ENCODE measurements at places on chromosomes 5 and 9.

- no peak for DNase-seq
Observed at GRCh38 chr5:95102080-95102479, 182.8 kb downstream of the MCTP1 start.

DNA sequence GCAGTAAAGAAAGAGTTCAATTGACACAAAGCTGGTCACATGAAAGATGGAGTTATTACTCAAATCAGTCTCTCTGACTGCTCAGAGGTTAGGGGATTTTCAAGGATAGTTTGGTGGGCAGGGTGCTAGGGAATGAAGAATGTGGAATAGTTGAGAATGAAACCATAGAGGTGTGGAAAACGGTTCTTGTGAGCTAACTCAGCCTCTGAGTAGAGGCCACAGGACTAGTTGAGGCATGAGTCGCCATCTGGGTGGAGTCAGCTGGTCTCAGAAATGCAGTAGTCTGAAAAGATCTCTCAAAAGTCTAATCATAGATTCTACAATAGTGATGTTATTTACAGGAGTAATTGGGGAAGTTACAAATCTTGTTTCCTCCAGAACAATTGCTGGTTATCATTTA lies 178.9 kb upstream of the SPEF2 start:
- no peak for DNase-seq

GRCh38 chr9:128169925-128170324 lies 9.9 kb downstream of the BBLN start:
- no peak for DNase-seq

DNA sequence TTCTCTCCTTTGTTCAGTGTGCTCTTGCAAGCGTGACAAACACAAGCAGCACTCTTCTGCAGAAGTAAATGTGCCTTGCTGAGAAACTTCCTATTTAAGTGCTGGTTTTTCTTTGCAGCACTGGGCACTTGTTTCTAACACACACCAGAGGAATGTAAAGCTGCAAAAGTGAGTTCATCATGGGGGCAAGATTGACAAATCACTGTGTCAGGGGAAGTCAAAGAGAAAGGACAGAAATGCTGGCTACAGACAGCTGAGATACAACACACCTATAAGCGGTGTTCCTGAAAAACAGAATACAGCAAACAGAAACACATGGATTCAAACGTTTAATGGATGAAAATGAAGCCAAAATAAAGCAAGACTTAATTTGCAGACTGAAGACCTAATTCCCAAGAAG lies 19.6 kb downstream of the ROR2 start:
- DNase-seq = no peak

GRCh38 chr9:116149844-116150243 lies 3.7 kb upstream of the PAPPA start:
- no peak for DNase-seq

DNA sequence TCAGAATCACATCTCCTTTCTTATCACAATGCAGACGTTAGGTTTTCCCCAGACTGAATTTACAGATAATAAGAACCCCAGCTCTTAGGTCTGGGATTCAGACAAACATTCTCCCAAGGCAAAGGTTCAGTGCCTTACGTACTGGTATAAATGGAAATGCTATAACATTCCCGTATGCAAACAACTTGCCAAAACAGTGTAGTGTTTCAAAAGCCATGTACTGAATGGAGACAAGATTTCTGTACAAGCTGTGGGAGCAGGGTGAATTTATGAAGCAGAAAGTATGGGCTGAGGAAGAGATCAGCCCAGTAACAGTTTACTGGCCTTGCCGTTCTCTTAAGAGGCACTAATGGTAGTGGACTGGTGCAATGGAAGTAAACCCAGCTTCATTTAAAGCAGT lies 225.5 kb upstream of the ZNF462 start:
- DNase-seq = peak; percentile 27

- DNase-seq = no peak
Observed at GRCh38 chr9:113143432-113144227, 7.2 kb upstream of the SLC31A2 start.

DNA sequence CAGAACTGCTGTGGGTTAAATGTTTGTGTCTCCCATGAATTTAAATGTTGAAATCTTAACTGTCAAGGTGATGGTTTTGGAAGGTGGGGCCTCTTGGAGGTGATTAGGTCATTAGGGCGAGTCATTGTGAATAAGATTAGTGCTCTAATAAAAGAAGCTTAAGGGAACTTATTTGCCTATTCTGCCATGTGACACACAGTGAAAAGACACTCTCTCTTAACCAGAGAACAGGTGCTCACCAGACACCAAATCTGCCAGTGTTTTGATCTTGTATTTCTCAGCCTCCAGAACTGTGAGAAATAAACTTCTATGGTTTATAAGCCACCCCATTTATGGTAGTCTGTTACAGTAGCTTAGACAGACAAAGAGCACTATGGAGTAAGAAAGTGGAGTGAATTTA lies 117.9 kb upstream of the SV2C start:
- no peak for DNase-seq

- no peak for DNase-seq
Observed at GRCh38 chr9:80448996-80449395, 877.2 kb downstream of the TLE4 start.

GRCh38 chr9:6759185-6759977 lies 1.6 kb downstream of the KDM4C start:
- peak; percentile 13 for DNase-seq

DNA sequence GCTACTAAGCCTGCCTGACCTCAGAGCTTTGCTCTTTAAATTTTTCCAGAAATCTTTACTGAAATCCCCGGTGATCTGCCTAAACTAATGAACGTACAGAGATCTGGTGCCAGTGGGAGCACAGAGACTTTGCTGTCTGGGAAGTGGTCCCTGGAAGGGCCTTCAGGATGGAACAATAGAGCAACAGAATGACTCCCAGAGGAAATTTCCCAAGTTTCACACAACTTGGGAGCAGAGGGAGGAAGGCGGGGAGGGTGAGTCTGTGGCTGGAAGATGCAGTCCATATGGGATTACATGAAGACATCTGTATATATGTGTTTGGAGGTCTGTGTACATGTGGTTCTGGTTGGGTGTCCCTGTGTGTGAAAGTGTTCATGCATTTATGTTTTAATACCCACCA lies 638.3 kb downstream of the CCDC171 start:
- DNase-seq = no peak

DNA sequence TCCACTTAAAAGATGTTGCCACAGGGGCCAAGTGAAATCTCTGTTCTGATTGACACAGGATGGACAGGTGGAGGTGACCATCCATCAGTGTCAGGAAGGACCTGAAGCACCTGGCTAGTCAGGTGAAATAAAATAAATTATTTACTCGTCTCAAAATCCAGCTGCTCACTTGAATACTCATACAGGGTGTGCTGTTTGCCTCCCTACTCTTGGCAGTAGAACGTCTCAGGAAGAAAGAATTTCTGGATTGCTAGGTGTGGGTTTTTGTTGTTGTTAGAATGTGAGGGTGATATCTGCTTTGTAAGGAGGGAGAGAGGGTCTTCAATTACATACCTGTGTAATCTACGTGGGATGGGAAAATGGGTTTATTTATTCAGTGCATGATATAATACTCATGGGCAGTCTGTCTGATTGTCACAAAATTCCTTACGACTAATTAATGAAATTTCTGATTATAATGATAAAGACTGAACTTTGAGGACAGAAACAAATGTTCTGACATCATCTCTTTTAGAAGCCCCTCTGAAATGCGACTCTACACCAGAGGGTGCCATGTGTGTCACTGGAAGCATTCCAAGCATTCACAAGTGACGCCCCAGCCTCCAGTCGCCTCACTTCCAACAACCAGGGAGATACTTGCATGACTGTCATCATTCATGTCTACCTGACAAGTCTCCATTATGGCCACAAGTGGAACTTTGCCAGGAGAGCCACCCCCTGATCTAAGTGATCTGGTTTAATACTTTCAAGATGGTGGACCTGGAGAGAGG lies 218.4 kb downstream of the GAPVD1 start:
- no peak for DNase-seq

- no peak for DNase-seq
Observed at GRCh38 chr5:139952574-139952973, 90.5 kb downstream of the NRG2 start.

DNA sequence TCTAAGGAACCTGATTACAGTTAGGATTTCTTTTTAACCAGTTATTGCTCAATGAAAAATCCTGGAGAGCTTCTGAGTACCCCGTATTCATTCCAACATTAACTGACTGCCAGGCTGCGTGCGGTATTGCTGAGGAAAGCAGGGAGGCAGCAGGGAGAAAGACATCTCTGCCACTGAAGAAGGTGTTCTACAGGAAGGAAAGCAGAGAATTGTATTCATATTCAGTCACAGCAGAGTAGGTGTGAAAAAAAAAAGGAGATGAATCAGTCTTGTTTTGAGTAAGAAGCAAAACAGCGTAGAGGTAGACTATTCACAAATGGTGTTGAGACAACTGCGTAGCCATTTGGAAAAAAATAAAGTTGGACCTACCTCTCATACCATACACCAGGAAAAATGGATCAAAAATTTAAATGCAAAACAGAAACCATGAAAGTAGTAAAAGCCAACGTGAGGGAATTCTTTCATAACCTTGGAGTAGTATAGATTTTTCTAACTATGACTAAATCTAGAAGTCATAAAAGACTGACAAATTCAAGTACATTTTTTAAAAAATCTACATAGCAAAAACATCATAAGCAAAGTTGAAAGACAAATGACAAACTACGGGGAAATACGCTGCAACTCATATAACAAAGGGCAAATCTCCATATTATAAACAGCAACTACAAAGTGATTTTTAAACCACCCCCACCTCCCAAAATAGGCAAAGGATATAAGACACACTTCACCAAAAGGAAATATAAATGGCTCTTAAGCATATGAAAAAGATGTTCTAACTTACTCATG lies 9.9 kb upstream of the NR4A3 start:
- DNase-seq = no peak

GRCh38 chr9:116623715-116624114 lies 63.4 kb upstream of the TRIM32 start:
- DNase-seq = no peak

DNA sequence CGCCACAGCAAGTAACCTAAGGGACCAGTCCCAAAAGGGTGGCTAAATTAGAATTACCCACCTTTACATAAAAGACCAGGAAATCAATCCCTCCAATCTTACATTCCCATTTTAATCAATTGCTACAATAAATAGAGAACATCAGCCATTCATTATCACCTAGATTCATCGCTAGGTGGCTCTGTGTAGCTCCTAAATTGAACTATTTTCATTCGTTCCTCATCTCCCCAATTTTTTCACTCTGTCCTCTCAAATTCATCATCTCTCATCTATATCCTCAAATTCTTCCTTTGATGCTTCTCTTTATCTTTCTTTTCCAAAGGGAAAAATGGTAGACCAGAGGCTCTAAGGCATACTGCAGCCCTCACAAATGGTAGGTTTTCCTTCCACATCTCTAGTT lies 108.2 kb upstream of the TNC start:
- DNase-seq = no peak

GRCh38 chr5:98975223-98975622 lies 46.4 kb upstream of the CHD1 start:
- no peak for DNase-seq

- DNase-seq = no peak
Observed at GRCh38 chr9:104319685-104320084, 184.4 kb upstream of the OR13F1 start.

- DNase-seq = no peak
Observed at GRCh38 chr5:96896276-96896675, 20.0 kb downstream of the ERAP2 start.

DNA sequence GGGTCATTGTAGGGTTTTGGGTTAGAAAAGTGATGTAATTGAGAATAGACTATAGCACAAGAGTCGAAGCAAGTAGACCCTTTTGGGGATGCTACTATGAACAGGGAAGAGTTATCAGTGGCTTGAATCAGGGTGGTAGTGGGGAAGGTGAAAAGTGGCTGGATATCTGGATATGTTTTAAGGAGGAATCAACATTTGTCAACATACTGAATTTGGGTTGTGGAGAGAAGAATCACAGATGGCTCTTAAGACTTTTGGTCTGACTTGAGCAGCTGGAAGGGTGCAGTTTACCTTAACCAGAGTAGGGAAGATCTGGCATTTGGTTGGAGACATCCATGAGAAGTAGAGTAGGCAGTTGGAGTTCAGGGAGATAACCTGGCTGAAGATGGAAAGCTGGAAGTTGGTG lies 38.5 kb upstream of the FCHO2 start:
- no peak for DNase-seq

DNA sequence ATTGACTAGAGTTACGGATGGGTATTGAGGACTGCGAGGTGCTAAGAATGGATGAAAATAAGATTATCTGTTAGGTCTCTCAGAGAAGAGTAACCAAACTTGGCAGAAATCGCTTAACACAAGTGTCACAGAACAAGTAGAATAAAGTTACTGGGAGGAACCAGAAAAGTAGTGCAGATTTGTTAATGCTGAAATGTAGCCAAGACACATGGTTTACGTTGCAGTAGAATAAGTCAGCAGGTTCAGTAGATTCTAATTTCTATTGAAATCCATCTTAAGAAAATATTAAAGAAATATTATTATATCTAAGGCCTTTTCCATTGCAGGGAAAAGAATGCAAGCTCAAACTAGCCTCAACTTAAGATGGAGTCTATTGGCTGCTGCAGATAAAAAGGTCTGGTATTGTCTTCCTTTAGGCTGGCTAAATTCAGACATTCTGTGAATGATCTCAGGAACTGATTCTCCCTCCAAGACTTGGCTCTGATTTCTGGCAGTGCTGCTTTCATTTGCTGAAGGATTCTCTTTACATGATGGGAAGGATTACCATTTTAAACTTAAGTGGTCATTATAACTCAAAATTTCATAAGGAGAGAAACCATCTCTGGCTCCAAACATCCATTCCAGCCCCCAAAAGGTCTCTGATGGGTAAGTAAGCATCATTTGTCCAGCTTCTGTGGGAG lies 314.9 kb downstream of the MARCHF11 start:
- no peak for DNase-seq

- DNase-seq = no peak
Observed at GRCh38 chr5:154461531-154461930, 15.7 kb downstream of the SAP30L start.

DNA sequence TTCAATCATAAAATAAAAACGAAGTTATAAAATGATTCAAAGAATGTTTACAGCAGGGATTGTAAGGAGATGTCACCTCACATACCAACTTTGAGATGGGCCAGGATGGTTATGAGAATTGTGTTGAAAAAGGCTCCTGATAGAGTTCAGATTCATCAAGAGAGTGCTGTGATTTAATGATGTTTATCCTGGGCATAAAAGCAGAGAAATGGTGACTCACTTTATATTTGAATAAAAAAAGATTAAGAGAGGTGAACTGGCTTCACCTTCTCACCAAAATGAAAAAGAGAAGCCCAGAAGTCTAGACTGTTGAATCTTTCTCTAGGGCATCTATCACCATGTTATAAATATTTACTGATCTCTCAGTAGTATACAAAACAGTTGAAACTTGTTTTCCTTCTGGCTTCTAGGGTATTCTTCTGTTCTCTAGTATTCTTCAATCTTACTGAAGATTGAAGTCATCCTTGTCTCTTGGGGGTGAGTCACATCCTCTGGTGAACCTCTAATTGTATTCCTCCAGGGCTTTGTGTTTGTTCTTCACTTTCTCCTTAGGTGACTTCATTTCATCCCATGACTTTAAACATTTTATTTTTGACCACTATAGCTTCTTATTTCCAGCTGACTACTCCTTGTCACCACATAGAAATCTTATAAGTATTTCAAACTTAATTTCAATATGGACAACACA lies 1237.3 kb upstream of the C9orf72 start:
- no peak for DNase-seq

- DNase-seq = no peak
Observed at GRCh38 chr5:179801304-179802206, 5.1 kb downstream of the MGAT4B start.

- peak; percentile 34 for DNase-seq
Observed at GRCh38 chr5:110376281-110376951, 350.1 kb downstream of the TMEM232 start.
